ENCODE measurements at places on chromosomes 6 and 20.

GRCh38 chr6:158572653-158573541, 13.0 kb downstream of the TMEM181 start:
- no peak for DNase-seq

DNA sequence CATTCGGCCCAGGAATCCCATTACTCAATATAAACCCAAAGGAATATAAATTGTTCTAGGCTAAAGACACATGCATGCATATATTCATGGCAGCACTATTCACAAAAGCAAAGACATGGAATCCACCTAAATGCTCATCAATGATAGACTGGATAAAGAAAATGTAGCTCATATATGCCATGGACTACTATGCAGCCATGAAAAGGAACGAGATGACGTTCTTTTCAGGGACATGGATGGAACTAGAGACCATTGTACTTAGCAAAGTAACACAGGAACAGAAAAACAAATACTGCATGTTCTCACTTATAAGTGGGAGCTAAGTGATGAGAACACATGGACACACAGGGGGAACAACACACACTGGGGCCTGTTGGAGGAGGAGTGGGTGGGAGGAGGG, 769.5 kb downstream of the TBC1D32 start:
- DNase-seq: no peak

DNA sequence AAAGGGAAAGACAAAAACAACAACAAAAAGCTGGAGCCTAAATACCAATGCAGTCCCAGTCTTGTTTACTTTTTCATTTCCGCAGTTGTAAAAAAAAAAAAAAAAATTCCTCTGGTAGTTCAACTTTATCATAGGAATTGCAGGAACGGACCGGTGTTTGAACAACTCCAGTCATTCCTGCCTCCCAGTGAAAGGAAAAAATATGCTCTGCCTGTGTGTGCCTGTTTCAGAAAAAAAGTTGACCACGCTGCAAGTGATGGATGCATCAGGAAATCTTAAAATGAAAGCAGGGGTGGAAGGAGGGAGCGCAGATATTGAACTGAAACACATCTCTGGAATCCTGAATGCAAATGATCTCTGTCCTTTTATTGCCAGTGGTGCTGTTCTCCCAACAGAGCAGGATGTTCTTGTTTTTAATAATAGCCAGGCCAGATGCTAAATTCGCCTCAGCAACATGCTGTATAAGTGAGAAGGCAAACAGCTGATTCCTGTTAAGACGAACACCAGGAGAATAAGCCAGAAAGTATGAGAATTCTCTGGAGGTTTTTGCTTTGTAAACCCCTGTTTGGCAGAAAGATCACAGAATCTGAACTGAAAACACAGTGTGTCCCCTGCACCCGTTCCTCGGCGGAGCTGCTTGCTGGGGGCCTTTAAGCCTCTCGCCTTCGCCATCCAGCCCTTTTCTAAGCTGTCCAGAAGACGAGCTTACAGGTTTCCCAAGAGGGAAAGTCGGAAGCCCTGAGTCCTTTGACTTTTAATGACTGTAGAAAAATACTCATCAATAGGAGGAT, 178.4 kb upstream of the SUPT3H start:
- DNase-seq: peak; percentile 61

- DNase-seq: no peak
Observed at GRCh38 chr6:44699082-44699481, 311.6 kb downstream of the CDC5L start.

- no peak for DNase-seq
Observed at GRCh38 chr6:142947714-142948480, 2.9 kb upstream of the HIVEP2 start.

- no peak for DNase-seq
Observed at GRCh38 chr6:95576998-95577303, 384 bp upstream of the MANEA start.

GRCh38 chr6:55992546-55992945, 117.2 kb upstream of the BMP5 start:
- no peak for DNase-seq

GRCh38 chr20:41509316-41510200, 108.6 kb downstream of the CHD6 start:
- no peak for DNase-seq

- DNase-seq: peak; percentile 86
Observed at GRCh38 chr6:80366714-80367113, 260.2 kb downstream of the BCKDHB start.

GRCh38 chr6:48110436-48111142, 408 bp downstream of the PTCHD4 start:
- no peak for DNase-seq

- no peak for DNase-seq
Observed at GRCh38 chr6:138528137-138528536, 28.8 kb upstream of the NHSL1 start.

- peak; percentile 24 for DNase-seq
Observed at GRCh38 chr20:58822748-58823730, 27.7 kb downstream of the GNAS-AS1 start.

- DNase-seq: peak; percentile 23
Observed at GRCh38 chr20:57128044-57128757, 138.2 kb downstream of the BMP7 start.

DNA sequence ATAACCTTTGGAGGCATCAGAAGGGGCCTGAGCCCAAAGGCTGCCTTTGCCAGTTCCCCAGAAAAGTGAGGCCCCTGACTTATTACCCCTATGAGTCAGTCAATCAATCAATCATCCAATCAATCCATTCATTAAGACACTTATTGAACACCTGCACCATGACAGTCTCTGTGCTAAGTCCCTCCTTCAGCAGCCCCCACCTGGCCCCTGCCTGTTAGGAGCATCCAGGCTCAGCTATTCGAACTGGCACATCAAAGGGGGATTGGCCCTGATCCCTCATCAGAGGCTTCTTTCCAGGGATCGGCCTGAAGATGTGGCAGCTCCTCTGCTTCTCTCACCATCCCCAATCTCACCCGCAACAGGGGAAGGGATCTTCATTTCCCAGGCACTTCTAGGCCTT, 27.7 kb upstream of the VEGFA start:
- DNase-seq: no peak

DNA sequence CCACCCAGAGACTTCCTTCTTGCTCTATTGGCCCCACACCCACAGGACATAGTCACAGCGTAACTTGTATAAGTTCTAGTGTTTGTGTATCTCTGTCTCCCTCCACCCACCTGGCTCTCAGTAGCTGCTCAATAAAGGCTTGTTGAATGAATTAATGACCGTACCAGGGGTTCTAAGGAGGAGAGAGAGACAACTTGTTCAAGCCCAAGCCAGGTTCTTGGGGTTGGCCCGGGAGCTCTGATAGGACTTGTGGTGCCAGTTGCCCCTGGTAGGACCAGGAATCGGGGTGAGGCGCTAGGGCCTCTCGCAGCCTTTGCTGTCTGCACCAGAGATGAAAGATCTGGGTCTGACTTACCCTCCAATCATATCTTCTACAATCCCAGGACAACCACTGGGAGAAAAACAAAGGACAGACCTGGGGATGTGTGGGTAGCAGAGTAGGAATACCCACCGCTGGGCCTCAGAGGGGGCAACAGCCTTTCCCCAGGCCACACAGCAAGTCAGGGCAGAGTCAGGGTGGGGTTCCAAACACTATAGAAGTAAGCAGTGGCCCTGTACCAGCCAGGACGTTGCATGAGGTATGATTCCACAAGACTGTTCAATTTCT, 5.3 kb upstream of the TGM2 start:
- no peak for DNase-seq

DNA sequence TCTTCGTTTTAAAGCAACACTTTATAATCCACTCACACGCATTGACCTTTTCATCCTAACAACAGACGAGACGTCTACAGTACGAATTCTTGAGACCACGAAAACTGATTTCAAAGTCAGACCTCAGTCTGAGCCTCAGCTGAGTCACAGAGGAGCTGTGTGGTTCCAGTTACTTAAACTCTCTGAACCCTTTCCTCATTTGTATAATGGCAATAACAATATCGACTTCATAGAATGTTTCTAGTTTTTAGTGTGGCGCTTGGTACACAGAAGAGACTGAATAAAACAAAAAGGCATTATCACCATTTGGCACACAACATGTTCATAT, 236.9 kb downstream of the ATXN1 start:
- DNase-seq: peak; percentile 76

- DNase-seq: no peak
Observed at GRCh38 chr20:43055181-43055884, 134.4 kb downstream of the PTPRT start.

- no peak for DNase-seq
Observed at GRCh38 chr6:9131616-9132015, 696.3 kb upstream of the SLC35B3 start.

DNA sequence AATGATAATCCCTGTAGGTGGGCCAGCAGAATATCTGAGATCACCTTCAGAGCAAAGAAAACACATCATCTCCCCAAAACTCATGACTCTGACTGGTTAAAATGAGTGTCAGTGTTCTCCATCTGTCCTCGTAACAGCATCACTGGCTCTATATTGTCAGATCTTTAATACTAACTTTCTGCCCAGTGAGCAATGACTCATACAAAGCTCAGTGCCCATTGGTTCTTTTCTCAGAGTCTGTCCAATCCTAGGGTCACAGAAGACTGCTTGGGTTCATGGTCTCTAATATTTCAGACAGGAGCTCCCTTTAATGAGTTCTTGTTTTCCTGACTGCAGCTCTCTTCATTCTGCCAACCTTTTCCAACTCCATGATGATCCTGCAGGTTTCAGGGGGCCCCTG, 36.4 kb downstream of the HLA-DPB1 start:
- DNase-seq: peak; percentile 77

GRCh38 chr6:81511423-81511822, 241.1 kb downstream of the TENT5A start:
- no peak for DNase-seq

DNA sequence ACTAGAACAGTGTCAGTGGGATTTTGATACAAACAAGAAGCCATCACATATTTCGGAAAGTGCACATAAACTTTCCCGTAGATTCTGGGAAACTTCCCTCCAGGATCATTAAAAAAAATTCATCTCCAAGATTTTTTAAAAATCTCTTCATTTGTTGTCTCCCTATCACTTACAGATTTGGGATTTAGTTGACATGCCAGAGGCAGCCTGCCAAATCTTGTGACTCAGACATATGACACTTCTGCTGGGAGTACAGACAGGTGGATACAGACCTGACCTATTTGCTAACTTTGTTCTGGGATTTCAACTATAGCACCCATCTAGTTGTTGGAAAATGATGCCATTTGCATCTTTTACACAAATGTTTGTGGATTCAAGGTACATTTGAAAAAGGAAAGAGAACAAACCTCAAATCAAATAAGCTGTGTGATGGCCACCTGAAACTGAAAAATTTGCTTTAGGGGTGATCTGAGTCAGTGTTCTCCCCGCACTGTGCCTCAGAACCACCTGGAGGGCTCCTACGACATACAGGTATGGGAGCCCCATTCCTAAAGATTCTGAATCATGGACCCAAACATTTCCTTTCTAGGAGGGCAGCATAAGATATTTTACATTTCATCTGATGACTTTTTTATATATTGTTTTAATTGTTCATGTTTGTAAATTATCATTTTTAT, 21.9 kb upstream of the CD2AP start:
- DNase-seq: no peak

DNA sequence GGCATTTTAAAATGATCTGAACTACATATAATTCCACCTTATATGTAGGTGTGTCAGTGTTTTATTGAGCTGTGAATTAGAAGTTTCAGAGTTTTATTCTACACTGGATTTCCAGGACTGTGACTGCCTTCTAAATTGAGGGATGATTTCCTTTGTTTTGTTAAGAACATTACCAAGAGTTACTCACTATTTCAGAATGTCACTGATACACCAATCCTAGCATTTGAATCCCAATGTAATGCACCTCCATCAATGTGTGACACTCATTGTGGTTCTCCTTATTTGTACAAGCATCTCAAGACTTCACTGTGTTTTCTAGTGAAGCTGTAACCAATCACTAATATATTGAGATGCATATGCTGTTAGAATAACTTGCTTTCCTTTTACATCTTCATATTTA, 86.8 kb downstream of the PLCB1 start:
- DNase-seq: no peak

DNA sequence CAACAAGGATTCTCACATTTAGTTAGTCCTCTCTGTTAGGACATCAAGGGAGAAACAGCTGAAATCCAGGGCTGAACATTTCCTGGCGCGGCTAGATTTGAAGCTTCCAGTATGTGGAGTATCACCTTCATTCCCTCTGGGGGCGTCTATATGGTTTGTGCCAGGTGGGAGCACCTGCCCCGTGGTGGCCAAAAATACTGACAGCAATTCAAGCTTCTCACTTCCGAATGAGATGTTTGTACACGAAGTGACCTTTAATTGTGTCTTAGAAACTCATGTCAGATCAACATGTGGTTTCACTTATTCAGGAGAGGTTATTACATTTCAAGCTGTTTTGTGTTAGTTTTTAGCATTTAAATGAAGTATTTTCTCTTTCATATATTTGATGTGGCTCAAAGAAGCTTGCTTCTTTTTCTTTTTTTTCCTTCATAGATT, 67.3 kb upstream of the ZNF217 start:
- no peak for DNase-seq

- no peak for DNase-seq
Observed at GRCh38 chr20:29427201-29428060, 1830.0 kb upstream of the DEFB115 start.

DNA sequence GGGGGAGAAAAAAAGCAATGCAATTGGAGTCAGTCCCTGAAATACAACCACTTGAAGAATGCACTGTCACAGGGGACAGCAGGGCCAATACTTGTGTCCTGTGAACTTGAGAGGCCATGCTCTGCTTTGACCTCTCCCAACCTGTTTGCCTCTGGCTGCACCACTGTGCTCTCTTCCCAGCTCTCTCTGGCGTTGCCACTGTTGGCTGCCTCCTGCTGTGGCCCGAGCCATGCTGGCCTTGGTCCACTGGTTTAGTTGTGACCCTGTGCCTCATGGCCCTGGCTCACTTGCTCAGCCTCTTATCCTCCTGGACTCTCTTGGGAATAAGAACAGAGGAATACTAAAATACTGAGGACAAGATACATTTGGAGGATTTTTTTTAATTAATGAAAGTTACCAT, 14.5 kb upstream of the FBXO30 start:
- no peak for DNase-seq

- no peak for DNase-seq
Observed at GRCh38 chr6:108610957-108611586, 50.4 kb downstream of the FOXO3 start.

GRCh38 chr20:35271904-35272303, 6.0 kb downstream of the MMP24OS start:
- DNase-seq: no peak

GRCh38 chr6:39590871-39591393, 134.3 kb downstream of the KIF6 start:
- DNase-seq: no peak

DNA sequence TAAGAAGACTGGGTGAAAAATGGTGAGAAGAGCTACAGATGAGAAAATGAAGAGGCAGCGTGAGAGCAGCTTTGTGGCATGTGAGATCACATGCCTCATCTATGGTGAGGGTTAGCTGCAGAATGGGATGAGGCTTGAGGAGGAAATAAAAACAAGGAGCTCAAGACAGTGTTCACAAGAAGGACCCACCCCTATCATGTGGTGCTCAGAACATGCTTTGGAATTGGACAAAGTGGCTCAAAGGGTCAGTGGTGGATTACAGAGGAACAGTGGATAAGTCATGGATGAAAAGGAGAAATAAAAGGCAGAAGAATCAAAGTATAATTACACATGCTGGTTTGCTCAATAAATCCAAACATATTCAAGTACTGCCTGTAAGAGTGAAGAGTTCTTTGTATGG, 126.9 kb upstream of the UST start:
- no peak for DNase-seq

GRCh38 chr20:33897313-33897912, 86.3 kb downstream of the CHMP4B start:
- no peak for DNase-seq

GRCh38 chr6:167647737-167648470, 178.8 kb upstream of the AFDN start:
- DNase-seq: no peak

GRCh38 chr6:7974938-7975763, 64.6 kb upstream of the TXNDC5 start:
- DNase-seq: peak; percentile 100

All from cardiac muscle cell (in vitro differentiated cells and primary cell).